ENCODE measurements at places on chromosomes 3 and 15.
A peak's percentile ranks its signal among the peaks of the same experiment; 100 is the strongest.

- no peak for DNase-seq
Measured at GRCh38 chr3:44289882-44290462, 48.3 kb downstream of the TOPAZ1 start.

DNA sequence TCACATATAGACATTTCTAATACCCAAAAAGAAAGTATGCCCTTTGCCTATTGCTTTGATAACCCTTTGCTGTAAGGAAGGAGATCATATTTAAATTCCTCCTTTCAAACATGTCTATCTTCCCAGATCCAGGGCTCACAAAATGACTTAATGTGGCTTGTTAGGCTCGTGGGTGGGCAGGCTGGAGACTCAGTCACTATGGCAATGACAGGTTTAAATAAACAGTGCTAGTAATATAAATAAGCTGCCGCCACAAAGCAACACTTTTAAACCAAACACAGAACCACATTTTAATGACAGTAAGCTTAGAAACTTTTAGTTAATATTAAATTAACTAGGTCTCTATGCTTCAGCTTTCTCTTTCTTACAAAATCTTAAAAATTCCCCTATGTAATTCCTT lies 616.0 kb upstream of the NAALADL2 start:
- DNase-seq = peak; percentile 8

DNA sequence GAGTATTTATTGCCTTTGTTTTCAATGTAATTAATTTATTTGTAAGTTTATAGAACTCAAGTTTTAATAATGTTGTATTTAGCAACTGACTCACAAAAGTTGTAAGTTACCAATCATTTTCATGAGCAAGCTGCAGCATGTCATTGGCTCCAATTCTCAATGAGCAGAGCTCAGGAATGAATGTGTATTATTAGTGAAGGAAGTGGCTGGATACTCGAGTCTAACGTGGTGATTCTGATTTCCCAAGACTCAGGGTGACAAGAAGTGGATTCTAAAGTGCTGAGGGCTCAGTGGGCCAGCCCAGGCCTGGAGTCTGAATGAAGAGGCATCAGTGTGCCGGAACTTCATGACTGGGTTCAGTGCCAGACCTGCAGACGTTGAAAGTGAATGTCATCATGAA lies 39.6 kb downstream of the CLDN11 start:
- no peak for DNase-seq

- no peak for DNase-seq
Measured at GRCh38 chr3:57147071-57147470, 18.1 kb downstream of the IL17RD start.

DNA sequence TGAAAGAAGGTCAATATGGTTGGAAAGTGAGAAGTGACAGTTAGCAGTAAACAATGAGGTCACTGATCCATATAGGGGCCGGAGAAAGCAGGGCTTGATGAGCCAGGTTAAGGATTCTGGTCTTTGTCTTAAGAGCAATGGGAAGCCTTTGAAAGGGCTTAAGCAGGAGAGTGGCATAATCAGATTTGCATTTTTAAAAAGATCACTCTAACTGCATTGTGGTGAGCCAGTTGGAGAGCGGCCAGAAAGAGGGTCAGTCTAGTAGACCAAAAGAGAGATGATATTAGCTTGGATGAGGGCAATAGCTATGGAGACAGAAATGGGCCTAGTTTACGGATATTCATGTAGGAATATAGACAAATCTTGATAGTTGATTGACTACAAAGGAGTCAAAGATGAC lies 46.6 kb downstream of the CPNE4 start:
- no peak for DNase-seq

DNA sequence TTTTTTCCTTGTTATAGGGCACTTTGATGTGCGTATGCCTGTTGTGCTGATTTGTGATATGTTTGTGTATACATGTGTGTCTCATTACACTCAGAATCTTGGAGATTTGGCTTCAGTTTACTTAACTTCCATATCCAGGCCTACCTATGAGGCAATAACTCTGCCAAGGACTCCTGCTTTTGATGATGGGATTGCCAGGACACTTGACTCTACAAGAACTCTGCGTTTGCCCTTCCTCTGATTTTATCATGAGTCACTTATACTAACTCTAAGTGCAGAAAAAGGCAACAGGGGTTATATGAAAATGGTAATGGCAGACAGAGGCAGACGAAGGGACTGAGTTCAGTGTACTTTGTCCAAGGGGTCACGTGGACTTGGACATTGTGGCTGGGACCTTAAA lies 33.6 kb downstream of the MCTP2 start:
- DNase-seq = no peak

- DNase-seq = peak; percentile 78
Measured at GRCh38 chr3:20575146-20575545, 389.1 kb upstream of the SGO1 start.

DNA sequence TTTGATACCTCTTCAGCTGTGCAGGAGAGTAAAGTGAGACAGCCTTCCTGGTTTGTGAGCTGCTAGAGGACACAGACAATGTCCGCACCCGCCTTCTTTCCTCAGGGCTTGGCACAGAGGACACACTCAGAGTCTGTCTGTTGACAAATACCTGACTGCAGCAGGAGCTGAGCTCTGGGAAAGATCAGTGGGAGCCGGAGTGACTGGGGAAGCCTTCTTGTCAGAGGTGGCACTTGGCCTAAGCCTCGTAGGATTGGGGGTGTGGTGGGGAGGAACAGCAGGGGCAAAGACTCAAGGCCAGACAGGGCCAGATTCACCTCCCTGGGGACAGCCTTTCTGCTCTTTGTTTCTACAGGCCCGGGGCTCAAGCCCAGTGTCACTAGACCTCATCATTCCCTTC lies 3.3 kb upstream of the IL17RC start:
- DNase-seq = no peak

GRCh38 chr3:13491206-13491974 lies 11.3 kb downstream of the HDAC11 start:
- no peak for DNase-seq

- no peak for DNase-seq
Measured at GRCh38 chr3:99945328-99945995, 127.8 kb downstream of the CMSS1 start.

DNA sequence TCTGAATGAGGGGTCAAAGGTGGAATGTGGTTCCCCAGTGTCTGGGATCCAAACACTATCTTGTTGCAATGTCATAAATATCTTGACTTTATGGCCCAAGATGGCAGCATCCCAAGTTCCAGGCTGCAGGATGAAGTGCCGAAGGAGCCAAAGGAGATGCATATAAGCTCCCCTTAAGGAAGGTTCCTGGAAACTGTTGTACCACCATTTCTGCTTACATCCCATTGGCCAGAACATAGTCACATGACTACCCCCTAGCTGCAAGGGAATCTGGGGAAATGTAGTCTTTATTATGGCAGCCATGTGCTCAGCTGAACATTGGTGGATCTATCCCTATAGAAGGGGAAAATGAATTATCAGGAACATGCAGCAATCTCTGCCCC lies 54.3 kb downstream of the BDH1 start:
- peak; percentile 66 for DNase-seq
